ENCODE measurements at places on chromosomes 7 and 10.
A peak's percentile ranks its signal among the peaks of the same experiment; 100 is the strongest.

DNA sequence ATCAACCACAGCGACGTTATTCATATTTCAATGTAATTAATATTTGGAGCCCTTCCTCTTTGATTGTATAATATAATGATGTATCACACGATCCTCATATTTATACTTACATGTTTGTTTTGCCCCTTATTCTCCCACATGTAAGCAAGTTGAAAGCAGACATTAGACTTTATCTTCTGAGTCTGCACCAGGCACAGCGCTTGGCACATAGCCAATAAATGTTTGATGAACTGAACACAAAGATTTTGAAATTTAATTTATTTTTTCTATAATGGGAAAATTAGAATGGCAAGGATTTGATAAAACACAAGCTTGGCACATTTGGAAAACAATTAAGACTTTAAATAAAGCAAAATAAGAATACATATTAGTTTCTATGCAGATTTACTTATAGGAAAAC lies 31.6 kb downstream of the ZFAND4 start:
- no peak for DNase-seq

DNA sequence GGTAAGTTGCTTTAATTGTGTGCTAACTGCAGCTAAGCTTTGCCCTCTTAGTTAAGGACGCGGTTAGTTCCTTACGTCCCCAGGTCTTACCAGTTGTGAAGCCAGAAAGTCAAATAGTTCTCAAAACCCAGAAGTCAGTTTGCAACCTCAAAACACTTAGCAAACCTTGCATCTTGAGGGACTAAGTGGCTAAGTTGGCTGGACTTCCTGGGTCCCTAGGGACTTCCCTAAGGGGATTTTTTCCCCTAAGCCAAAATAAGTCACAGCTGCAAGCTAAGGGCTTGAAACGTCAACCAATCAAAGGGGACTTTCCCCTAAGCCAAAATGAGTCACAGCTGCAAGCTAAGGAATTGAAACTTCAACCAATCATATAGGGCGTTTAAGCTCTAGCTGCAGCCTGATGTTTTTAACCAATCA lies 36.2 kb upstream of the HECW1 start:
- DNase-seq: peak; percentile 5

- no peak for DNase-seq
These were observed 364.7 kb upstream of the POM121L12 start for GRCh38 chr7:52670608-52671225.

- DNase-seq: no peak
These were observed 100.1 kb downstream of the USP6NL start for GRCh38 chr10:11511321-11511720.

DNA sequence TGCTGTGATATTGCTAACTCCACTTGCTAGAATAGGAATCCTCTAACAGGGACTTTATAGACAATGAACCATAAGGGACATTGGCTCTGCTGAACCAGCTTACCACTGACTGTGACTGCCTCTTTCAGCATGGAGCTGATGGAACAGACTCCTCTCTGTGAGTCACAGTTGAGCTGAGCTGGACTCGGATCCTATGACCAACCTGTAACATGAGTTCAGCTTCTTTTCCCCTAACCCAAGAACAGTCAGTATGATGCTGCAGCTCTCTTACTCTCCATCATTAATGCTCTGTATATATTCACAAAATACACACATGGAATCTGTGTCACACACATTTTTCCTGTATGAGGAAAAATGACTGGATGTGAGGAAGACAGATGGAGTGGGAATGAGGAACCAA lies 177.9 kb upstream of the BET1 start:
- DNase-seq: peak; percentile 70

DNA sequence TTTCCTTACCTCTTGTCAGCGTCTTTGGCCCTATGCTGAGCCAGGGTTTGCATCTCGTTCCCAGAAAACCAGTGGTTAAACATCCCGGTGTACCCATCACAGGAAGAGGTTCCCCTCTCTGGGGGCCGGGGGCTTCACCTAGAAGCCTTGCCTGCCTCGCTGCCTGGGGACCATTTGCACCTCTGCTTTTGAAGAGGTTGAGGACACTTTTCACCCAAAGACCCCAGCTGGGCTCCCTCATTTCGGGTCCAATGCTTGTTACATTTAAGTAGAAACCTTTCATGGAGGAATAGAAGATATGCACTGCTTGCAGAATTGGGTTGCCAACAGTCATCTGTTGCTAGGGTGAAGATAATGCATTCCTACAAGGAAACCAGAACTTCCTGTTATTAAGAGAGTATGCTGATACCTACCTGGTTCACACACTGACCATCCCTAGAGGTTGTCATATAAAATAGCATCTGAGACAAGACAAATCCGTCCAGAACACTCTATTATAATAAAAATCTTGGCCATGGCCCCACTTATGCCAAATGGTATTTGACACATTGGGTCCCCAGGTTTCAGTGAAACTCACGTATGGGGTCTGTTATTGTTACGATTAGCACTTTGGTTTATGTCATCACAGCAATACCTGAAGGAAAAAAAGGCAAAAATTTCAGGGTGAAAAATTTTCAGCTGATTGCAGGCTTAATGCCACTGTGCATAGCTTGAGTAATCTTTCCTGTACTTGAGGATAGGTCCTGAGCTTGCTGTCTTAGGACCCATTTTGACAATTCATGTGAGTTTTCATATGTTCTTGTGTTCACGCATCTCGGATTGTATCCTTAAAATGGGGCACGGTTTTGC lies 917 bp downstream of the ZNF365 start:
- DNase-seq: no peak

DNA sequence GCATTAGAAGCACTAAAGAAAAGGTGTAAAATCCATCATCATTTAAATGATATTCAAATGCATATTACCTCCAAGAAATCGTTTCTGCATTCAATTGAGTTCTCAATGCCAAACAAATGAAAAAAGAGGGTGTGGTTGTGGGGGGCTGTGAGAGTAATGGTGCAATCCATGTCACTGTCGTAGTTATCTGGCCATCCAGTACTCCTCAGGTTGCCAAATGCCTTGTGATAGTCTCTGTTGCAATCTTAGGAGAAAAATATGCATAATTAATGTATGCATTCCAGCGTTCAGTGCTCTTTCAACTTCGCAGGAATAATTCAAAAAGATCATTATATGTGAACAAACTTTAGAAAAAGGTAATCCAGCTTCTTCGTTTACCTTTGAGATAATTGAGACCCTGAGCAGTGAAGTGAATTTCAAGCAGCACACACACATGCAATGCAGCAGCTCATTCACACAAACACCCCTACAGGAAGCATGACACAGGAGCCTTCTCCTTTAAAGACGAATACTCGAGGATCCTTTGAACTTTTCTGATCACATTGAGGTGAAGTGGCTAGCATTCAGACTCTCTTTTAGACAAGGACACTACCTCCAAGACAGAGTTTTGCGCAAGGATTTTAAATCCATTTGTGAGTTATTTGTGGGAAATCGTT lies 73.4 kb downstream of the OR13A1 start:
- no peak for DNase-seq

- no peak for DNase-seq
These were observed 146.3 kb upstream of the LRGUK start for GRCh38 chr7:133980804-133981203.

DNA sequence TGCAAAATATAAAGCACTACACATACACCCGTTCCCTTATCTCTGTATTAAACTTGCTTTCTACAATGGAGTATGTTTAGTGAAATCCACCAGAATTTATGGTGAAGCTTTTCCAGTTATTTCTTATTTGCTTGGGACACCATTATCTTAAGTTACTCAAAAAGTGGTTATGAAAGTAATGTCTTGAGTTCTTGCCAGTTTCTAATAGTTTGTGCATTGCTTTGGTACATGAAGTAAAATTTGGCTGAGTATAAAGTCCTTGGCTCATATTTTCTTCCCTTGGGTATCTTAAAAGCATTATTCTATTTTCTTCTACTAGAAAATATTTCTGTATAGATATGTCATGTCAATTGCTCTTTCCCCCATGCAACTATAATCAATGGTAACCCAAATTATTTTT lies 85.2 kb downstream of the POLR1F start:
- DNase-seq: peak; percentile 28

- DNase-seq: no peak
These were observed 296.2 kb downstream of the CNTNAP2 start for GRCh38 chr7:146412781-146413180.

DNA sequence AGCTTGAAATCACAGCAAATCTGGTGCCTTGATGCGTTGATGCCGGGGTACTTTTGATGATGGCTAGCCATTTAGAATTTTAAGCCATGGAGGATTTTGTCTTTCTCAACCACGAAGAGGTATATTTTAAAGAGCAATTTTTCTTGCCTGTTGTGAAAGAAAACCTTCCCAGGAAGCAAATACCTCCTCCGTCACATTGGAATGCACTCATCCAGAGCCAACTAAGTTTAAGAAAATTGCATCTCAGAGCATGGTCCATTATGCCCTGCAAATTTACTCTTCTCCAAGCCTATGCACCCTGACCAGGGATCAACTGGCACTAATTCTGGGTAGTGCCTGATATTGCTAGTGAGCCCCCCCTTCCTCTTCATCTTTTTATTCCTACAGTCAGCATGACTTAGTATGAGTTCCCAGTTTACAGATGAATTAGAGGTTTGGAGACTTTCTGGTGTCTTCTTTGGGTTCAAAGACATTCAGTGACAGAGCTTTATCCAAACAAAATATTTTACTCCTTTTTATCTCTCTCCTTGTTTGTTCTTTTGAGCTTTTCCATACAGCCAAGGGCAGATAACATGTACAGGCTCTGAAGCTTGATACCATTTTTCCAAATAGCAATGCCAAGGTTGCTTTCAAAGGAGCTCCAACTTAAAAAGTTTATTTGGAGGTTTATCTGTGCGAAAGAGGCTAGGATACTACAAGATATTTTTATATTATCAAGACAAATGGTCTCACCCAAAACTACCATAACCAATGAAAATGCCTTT lies 56.6 kb upstream of the ANK3 start:
- DNase-seq: peak; percentile 52

GRCh38 chr10:8211631-8212030 lies 157.1 kb downstream of the GATA3 start:
- DNase-seq: peak; percentile 9

- no peak for DNase-seq
These were observed 84.0 kb downstream of the ELAPOR2 start for GRCh38 chr7:86975449-86975848.

DNA sequence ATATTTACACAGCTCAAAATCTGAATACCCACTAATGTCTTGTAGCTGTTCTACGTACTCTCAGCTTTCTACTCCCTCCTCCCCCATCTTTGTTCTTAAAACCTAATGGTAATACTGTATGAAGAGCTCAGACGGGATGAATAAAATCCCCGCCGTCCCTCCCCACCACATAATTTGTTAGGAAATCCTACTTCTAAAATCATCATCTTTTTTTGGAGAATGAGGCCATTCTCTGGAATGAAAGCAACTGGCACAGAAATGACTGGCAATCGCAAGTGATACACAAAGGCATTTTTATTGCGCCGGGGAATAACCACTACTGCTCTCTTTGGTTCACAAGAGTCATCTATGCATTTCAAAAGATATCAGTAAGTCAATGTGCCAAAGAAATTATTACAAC lies 27.3 kb downstream of the SLC35B4 start:
- no peak for DNase-seq

- no peak for DNase-seq
These were observed 326.6 kb upstream of the GALNT17 start for GRCh38 chr7:70805360-70805759.

GRCh38 chr10:9823268-9823930 lies 1194.3 kb upstream of the CELF2 start:
- no peak for DNase-seq

GRCh38 chr10:116169782-116170445 lies 103.1 kb downstream of the GFRA1 start:
- DNase-seq: no peak

- DNase-seq: peak; percentile 71
These were observed 29.9 kb upstream of the HNRNPH3 start for GRCh38 chr10:68301790-68302502.

DNA sequence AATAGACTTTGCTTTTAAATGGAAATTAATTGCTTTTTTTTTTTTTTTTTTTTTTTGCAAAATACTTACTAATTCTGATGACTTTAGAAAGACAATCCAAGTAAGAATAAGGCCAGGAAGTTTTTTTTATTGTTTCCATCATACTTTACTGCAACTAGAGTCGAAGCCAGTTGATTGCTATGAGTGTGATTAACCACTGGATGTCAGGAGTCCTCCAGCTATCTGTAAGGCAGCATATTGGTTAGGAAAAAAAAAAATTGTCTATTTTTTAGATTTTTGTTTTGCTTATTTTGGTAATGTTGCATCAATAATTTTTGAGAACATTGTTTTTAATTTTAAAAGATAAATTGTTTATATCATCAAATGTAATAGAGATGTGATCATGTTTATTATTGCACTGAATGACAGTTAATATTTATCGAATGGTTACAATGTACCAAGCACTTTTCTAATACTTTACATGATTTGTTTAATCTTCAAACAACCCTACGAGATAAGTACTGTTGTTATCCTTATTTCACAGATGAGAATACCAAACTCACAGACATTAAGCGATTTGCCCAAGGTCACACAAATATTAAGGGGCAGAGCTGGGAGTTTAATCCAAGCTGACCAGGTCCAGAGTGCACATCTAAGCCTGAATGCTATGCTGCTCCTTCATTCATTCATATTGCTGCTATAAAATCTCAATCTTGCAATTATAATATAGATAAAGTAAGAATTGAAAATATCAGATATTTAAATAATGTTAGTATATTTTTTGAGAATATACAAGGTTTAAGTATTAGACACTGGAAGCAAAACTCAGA lies 19.9 kb upstream of the LMOD2 start:
- DNase-seq: peak; percentile 81

DNA sequence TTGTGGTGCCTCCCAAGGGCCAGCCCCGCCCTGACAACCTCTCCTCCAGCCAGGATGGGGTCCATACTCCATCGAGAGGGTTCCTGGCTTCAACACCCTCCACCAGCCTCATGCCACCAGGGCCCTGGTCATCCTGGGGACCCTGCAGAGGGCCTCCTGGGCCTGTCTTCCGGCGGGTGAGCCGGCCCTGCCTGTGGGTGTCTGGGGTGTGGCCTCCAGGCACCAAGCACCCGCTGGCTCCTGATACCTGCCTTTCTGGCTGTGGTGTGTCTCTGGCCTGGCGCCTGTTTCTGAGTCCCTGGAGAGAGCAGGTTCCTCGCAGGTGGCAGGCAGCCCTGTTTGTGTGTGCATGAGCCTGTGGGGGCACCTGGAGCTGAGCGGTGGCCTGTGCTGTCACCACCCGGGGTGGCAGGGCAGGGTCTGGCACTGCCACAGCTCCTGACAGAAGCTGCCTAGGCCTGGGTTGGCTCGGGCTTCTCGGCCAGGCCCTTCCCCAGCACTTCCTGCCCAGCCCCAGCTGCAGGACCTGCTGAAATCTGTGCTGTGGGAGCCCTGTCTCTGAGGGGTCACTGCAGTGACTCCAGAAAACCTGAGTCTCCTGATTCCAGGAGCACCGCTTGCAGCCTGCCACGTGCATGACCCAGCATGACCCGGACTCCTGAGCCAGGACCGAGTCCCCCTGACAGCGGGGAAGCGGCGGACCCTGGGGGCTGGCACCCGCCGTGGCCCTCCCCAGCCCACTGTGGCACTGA lies 18.4 kb downstream of the ADAM8 start:
- no peak for DNase-seq
